ENCODE measurements at places on chromosomes 2 and 18.
A peak's percentile ranks its signal among the peaks of the same experiment; 100 is the strongest.

- no peak for DNase-seq
Observed at GRCh38 chr2:9586465-9586864, 30.8 kb upstream of the ADAM17 start.

DNA sequence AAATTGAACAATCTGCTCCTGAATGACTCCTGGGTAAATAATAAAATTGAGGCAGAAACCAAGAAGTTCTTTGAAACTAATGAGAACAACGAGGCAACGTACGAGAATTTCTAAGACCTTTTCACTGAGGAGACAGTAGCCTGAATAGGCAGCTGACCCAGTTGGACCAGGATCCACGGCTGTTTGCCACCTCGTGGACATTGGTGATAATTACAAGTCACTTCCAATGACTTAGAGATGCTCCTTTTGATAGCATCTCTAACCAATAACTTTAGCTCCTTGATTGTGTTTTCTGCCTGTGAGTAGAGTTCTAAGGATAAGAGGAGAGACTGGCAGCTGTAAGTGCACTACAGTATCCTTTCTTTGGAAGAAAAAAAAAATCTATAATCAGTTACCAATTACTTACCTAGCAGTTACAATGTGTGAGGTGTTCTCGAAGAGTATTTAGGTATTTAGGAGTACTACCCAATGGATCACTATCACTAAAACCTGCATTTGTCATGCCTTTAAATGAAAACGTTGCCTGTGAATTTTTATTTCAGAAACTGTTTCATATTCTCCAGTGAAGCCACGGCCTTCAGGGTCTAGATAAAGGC lies 31.3 kb upstream of the CNTNAP5 start:
- DNase-seq: no peak

GRCh38 chr2:178767094-178768060 lies 39.8 kb downstream of the TTN start:
- no peak for DNase-seq

DNA sequence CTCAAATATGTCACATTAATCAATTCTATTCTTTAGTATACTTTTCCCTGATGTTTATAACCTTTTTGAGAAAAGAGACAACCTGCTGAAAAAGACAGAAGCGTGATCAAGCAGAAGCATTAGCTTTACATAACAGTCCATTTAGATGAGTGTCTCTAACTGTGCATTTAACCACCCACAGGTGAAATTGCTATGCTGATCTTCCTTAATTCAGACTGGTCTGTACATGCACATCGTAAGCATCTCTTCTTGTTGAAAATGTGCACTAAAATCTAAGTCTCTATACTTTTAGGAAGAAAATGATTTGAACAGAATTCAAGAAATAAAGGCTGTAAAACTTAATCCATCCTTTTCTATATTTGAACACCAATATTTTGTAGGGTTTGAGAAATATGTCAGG lies 794.4 kb upstream of the FSHR start:
- DNase-seq: no peak

GRCh38 chr2:31998731-31999383 lies 12.0 kb downstream of the MEMO1 start:
- DNase-seq: peak; percentile 31
